Esophagus (tissue), 2 donors: ENCODE measurements at places on chromosomes 1 and 21. TPM values are rescaled to one million over a fixed set of nuclear protein-coding genes. Genes with fewer than 3 reads are reported as not detected.

The NGF gene
- 0.35 TPM for polyA plus RNA-seq

The GPA33 gene
- 0.08 TPM for polyA plus RNA-seq

The FTCD gene
- 0.33 TPM for polyA plus RNA-seq

The TGFBR3 gene
- polyA plus RNA-seq: 3.8 TPM

The DIO1 gene
- 0.31 TPM for polyA plus RNA-seq

The SYCP1 gene
- polyA plus RNA-seq: not detected

The KCNE2 gene
- polyA plus RNA-seq: 0.14 TPM

The KISS1 gene
- not detected for polyA plus RNA-seq

The SPRR5 gene
- polyA plus RNA-seq: 4.2 TPM

The ASTN1 gene
- polyA plus RNA-seq: not detected
